Esophagus squamous epithelium (tissue), 5 donors: ENCODE measurements at places on chromosomes 11 and 22.

DNA sequence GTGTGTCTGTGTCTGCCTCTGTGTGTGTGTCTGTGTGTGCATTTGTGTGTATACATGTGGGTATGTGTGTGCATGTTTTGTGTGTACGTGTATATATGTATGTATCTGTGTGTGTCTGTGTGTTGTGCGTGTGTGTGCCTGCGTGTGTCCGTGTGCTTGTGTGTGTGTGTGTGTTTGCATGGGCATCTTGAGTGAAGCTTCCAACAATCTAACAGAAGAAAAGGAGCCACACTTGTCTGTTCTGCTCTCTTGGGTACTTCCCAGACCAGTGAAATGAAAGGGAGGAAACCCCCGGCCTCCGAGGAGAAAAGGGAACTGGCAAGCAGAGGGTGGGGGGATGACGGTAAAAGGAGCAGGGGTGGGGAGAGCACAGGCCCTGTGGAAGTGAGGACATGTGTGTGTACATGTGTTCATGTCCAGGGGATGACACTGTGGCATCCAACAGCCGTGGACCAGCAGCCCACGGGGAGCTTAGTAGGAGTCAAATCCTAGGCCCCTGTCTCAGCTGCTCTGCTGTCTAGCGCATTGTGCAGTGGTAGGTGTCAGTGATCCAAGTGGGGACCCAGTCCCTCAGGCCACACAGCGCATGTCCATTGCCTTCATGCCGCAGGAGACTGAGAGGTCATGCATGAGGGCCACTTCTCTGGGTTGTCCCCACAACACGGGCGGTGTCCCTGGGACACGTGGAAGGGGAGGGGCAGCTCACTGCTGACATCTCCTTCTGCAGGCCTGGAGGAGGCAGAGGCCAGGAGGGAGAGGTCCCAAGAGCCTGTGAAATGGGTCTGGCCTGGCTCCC, 8.1 kb downstream of the CSF2RB start:
- DNase-seq = no peak

DNA sequence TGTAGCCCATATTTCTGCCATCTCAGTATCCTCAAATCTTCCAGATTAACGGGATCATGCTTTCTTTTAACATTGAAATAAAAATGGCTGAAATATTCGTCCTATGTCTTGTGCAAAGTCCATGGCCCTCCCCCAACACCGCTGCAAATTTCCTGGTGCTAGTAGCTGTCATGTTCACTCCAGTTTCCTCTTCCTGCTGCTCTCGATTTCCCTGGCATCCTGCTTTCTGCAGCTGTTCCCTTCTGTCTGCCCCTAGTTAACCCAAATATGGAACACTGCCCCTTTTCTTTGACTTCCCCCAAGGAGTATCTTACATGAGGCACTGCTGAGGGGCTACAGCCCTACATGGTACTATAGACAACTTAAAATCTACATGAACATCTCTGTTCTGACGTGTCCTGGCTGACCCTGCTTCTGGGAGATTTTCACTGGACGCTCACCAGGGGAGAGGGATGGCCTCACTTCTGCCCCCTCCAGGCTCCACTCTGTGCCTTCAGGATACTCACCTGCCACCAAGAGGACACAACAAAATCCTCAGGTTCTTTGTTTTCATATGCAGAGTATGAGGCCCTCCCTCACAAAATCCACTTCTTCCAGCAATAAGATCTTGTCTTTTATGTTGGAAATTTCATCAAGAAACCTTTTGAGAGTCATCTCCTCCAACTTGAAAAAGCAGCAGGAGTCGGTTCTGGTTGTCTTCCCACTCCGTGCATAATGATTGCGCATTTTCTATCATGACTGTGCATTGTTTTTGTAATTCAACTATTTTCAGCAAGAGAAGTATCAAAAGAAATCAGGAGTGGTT, 29.5 kb upstream of the SCUBE2 start:
- no peak for DNase-seq

- no peak for DNase-seq
Observed at GRCh38 chr11:12134236-12134585, 23.8 kb downstream of the MICAL2 start.

DNA sequence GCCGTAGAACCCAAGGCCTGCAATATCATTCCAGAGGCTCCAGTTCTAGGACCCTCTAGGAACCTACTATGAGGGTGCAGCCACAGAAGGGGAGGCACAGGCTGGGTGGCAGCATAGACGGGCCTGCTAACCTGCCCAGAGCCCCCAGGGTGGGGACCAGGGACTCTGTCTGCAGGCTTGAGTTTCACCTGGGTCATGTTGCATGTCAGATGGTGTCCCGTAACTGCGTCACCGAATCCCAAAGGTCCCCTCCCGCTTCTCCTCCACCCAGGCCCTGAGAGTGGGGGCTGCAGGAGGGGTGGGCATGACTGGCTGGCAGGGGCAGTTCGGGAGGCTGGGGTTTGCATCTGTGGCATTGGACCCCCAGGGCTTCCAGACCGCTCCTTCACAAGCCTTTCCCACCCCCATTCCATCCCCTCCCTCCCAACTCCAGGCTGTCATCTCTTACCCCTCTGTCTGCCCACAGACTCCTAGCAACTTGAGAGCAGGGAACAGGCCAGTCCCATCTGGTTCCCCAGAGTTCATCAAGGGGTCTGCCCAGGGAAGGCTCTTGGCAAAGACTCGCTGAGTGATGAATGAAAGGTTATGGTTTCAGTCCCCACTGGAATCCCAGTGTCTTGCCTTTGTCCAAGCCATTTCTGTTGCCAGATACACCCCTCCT, 16.3 kb downstream of the MYO7A start:
- no peak for DNase-seq

GRCh38 chr22:49966041-49966773, 5.6 kb downstream of the PIM3 start:
- no peak for DNase-seq
